Activated CD4-positive, alpha-beta memory T cell treated with anti-CD3 and anti-CD28 coated beads, Interleukin-2, amount 10 ng/mL, durations not matched to agents 7 days and 5 days (primary cell): ENCODE measurements at places on chromosomes 7 and 10. TPM values are rescaled to one million over a fixed set of nuclear protein-coding genes. Genes with fewer than 3 reads are reported as not detected.

DNA sequence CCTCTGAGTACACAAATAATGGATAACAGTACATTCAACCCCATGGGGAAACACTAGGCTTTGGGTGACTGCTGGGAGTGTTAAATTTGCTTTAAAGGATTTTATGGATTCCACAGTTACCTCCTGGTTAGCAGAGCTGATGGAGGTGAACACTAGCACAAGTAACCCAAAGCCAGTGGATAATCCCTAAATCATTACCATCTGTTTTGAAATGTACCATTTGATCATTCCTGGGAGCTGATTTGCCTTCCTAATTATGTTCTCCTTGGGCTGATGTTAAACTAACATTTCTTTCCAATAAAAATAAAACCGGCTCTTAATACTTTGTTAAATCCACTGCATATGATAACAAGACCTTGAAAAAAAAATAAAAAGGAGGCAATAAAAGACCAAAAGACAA lies 493.9 kb downstream of the PLXNA4 start:
- no peak overlapping the region for H3K27ac ChIP-seq
- no peaks in the 10 kb centered on the region for H3K36me3 ChIP-seq
- no peaks in the 10 kb centered on the region for H3K4me1 ChIP-seq
- peaks cover 5% of the 10 kb centered on the region for H3K27me3 ChIP-seq

- peak overlapping the region; percentile 82 for H3K4me3 ChIP-seq
- H3K27me3 ChIP-seq, result no peaks in the 10 kb centered on the region
- H3K27ac ChIP-seq, result peak overlapping the region; percentile 78
- DNase-seq, result no peak
Measured at GRCh38 chr10:24722131-24722675, 1.5 kb downstream of the ARHGAP21 start.

DNA sequence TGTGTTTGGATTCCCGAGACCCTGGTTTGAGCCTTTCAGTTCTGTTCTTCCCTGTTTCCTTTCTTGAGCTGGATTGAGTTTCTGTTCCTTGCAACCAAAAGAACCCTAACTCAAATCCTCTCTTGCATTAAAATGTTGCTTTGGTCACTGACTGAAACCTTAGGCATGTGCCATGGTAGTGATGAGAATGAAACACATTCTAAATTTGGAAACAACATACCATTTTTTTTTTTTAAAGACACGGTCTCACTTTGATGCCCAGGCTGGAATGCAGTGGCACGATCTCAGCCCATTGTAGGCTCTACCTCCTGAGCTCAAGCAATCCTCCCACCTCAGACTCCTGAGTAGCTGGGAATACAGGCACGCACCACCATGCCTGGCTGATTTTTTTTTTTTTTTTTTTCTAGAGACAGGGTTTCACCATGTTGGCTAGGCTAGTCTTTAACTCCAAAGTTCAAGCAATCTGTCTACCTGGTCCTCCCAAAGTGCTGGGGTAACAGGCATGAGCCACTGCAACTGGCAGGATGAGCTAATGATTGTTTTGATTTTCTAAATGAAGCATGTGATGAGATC lies 8.4 kb downstream of the THAP5 start:
- H3K27me3 ChIP-seq, result no peaks in the 10 kb centered on the region
- no peak overlapping the region for H3K4me3 ChIP-seq
- no peak overlapping the region for H3K27ac ChIP-seq
- DNase-seq, result no peak
- peaks cover 47% of the 10 kb centered on the region for H3K36me3 ChIP-seq

GRCh38 chr7:104045183-104045582 lies 55.7 kb upstream of the RELN start:
- DNase-seq, result no peak
- H3K27me3 ChIP-seq, result peaks cover 13% of the 10 kb centered on the region
- no peaks in the 10 kb centered on the region for H3K36me3 ChIP-seq
- H3K27ac ChIP-seq, result no peak overlapping the region
- no peak overlapping the region for H3K4me3 ChIP-seq

CPA4 gene
- total RNA-seq, result not detected

DNA sequence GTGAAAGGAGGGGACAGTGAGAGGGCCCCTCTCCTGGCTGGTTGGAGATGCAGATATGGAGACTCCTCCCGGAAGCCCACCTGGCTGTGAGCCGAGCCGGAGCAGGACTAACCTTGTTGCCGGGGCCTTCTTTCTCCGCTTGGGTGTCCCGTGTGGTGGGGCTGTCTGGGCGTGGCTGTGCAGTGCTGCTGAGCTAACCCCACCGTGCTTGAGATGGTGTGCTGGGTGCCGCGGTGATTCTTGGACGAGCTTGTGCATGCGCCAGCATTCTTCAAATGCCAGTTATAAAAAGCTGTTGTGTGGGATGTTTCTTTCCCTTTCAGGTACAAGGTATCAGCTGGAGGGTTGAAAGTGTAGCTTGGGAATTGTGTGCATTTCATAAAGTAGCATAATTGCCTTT lies 48.8 kb downstream of the DAGLB start:
- H3K27ac ChIP-seq, result no peak overlapping the region
- DNase-seq, result no peak
- H3K4me3 ChIP-seq, result no peak overlapping the region

GRCh38 chr10:33074443-33074842 lies 116.4 kb upstream of the ITGB1 start:
- peaks cover under 1% of the 10 kb centered on the region for H3K4me1 ChIP-seq
- H3K4me3 ChIP-seq, result no peak overlapping the region
- no peak overlapping the region for H3K27ac ChIP-seq
- DNase-seq, result no peak

GRCh38 chr7:31202801-31203200 lies 137.7 kb downstream of the NEUROD6 start:
- H3K36me3 ChIP-seq, result no peaks in the 10 kb centered on the region
- DNase-seq, result no peak
- H3K27ac ChIP-seq, result no peak overlapping the region
- H3K4me1 ChIP-seq, result no peaks in the 10 kb centered on the region
- no peaks in the 10 kb centered on the region for H3K27me3 ChIP-seq

BAIAP2L1 gene
- total RNA-seq, result 0.65 TPM

DNA sequence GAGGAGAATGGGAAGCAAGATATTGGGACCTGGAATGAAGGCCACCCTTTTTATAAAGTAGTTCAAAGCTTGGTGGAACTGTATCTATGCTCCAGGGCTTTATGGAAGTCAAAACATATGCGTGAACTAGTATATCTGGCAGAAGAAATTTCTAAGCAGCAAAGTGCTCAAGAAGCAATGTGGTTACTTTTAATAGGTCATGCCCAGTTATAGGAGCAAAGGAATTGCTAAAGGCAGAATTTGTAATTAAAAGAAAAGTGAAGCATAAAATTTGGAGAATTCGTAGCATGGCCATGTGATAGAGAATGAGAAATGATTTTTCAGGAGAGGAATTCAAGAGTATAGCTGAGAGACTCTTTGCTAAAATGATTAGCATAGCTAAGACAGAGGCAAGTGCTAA lies 1110.4 kb downstream of the XPNPEP1 start:
- no peak overlapping the region for H3K27ac ChIP-seq
- DNase-seq, result no peak
- H3K4me1 ChIP-seq, result no peaks in the 10 kb centered on the region

DNA sequence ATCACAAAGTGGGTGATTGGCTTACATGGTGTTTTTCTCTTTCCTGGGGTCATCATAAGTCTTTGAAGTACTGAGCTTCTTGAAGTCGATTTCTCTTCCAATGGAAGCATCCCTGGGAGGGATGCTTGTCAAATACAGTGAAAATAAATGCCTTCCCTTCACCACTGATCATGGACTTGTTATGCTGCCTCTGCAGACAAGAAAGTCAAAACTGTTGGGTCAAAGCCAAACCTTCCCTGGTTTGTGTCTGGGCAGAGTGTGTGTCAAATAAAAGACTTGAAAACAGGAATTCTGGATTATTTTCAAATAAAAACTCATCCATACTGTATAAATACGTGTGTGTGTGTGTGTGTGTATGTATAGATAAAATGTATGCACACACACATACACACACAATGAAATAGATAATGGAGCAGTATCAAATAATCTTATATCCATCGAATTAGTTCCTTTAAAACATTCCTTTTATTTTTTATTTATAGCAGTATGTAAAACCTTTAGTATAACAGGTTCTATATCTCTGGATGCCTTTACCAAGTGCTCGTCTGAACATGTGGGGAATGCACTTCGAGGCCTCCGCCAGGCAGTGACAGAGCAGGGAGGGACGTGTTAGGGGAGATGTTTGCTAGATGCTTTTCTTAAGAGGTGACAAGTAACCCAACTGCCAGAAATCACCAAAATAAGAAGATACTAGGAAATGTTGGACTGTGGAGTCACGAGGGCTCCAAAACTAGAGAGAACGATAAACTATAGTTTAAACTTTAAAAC lies 27.2 kb upstream of the WNT16 start:
- H3K36me3 ChIP-seq, result no peaks in the 10 kb centered on the region
- H3K27ac ChIP-seq, result no peak overlapping the region
- no peaks in the 10 kb centered on the region for H3K4me1 ChIP-seq
- H3K4me3 ChIP-seq, result no peak overlapping the region

DNA sequence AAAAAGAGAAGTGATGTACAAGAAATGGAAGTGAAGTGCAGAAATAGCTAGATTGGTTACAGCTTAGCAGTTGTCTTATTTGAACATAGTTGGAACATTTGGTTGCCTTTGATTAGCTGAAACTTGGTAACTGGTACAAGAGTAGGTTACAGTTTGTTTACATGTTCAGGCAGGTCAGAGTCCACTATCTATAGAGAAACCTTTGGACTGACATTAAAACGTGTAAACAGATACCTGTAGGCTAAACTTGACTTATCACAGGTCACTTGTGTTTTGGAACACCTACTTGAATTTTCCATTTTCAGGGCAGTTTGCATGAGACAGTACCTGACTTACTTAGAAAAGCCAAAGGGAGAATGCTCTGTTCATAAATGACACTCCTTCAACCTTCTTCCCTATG lies 28.5 kb upstream of the CYP2C8 start:
- no peaks in the 10 kb centered on the region for H3K4me1 ChIP-seq
- no peaks in the 10 kb centered on the region for H3K36me3 ChIP-seq
- H3K27me3 ChIP-seq, result no peaks in the 10 kb centered on the region
- H3K4me3 ChIP-seq, result no peak overlapping the region
- H3K27ac ChIP-seq, result no peak overlapping the region
- no peak for DNase-seq

- no peak for DNase-seq
- no peaks in the 10 kb centered on the region for H3K4me1 ChIP-seq
Measured at GRCh38 chr10:121213437-121213836, 362.3 kb downstream of the WDR11 start.

MINDY4 gene
- total RNA-seq, result 1.5 TPM

CNPY1 gene
- total RNA-seq, result not detected

GRCh38 chr7:134474828-134475227 lies 15.9 kb upstream of the AKR1B1 start:
- no peak for DNase-seq
- no peaks in the 10 kb centered on the region for H3K36me3 ChIP-seq
- no peaks in the 10 kb centered on the region for H3K4me1 ChIP-seq

GRCh38 chr7:17447728-17448478 lies 149.5 kb downstream of the AHR start:
- peaks cover 16% of the 10 kb centered on the region for H3K27me3 ChIP-seq
- no peak overlapping the region for H3K27ac ChIP-seq
- H3K36me3 ChIP-seq, result peaks cover 8% of the 10 kb centered on the region
- no peaks in the 10 kb centered on the region for H3K4me1 ChIP-seq

PDZD7 gene
- total RNA-seq, result 1.1 TPM

DNA sequence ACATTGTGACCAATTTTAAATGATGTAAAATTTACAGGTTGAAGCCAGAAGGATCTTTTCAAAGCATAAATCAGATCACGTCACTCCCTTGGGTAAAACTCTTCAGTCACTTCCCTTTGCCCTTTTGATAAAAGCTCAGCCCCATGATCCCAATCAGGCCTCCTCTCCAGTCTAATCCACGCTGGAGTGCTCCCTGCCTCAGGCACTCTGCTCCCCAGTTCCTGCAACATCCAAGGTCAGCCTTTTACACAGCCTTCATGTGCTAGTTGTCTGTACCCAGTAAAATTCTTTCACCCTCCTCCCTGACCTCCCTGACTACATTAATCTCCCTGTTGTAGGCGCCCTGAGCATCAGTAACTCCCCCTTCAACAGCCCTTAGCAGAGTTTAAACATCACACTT lies 14.1 kb downstream of the ELMO1 start:
- no peak for DNase-seq
- H3K27ac ChIP-seq, result no peak overlapping the region

GRCh38 chr10:78405231-78405630 lies 371.6 kb downstream of the RPS24 start:
- no peaks in the 10 kb centered on the region for H3K36me3 ChIP-seq
- H3K4me1 ChIP-seq, result peaks cover 5% of the 10 kb centered on the region
- peaks cover 12% of the 10 kb centered on the region for H3K27me3 ChIP-seq
- H3K4me3 ChIP-seq, result no peak overlapping the region
- H3K27ac ChIP-seq, result no peak overlapping the region
- no peak for DNase-seq

MYPN gene
- total RNA-seq, result not detected

DNA sequence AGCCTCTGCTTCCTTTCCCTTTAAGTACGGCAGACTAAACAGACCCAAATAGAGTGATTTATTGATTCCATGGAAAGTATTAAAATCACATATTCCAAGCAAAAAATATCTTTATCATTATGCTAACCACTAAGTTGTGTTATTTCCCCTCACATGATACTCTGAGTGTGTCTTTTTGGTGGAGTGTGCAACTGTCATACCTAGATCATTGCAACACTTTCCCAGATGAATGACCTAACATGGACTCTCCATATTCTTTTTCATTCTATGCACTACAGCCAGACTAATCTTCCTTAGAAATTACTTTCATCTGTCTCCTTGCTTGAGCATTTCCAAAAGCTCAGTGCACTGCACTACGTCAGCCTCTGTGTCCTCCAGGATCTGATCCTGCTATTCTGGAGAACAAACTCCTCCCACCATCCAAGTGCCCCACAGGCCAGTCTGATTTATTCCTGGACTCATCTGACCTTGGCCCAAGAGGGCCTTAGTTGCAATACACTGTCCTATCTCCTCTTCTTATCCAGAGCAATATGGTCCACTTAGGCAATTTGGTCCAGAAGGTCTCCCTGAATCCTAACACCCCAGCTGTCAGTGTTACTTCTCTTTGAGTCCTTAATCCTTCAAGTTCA lies 263.3 kb upstream of the KLF6 start:
- H3K36me3 ChIP-seq, result peaks cover under 1% of the 10 kb centered on the region
- H3K4me3 ChIP-seq, result no peak overlapping the region
- DNase-seq, result no peak
- H3K4me1 ChIP-seq, result peaks cover 1% of the 10 kb centered on the region
- H3K27me3 ChIP-seq, result peaks cover 7% of the 10 kb centered on the region

ZNF117 gene
- 4.3 TPM for total RNA-seq

- no peak for DNase-seq
- no peaks in the 10 kb centered on the region for H3K4me1 ChIP-seq
- H3K27ac ChIP-seq, result no peak overlapping the region
- H3K4me3 ChIP-seq, result no peak overlapping the region
- H3K27me3 ChIP-seq, result no peaks in the 10 kb centered on the region
Measured at GRCh38 chr10:21929070-21929469, 74.5 kb downstream of the DNAJC1 start.

- H3K27ac ChIP-seq, result no peak overlapping the region
- no peaks in the 10 kb centered on the region for H3K36me3 ChIP-seq
- no peak for DNase-seq
- H3K4me3 ChIP-seq, result no peak overlapping the region
Measured at GRCh38 chr7:27678617-27679260, 16.1 kb upstream of the HIBADH start.
